ENCODE measurements at places on chromosomes 7 and 10.

- peak; percentile 8 for DNase-seq
These were observed 33.9 kb upstream of the SLC29A3 start for GRCh38 chr10:71285180-71285545.

GRCh38 chr7:94449151-94449725 lies 54.5 kb downstream of the COL1A2 start:
- no peak for DNase-seq

DNA sequence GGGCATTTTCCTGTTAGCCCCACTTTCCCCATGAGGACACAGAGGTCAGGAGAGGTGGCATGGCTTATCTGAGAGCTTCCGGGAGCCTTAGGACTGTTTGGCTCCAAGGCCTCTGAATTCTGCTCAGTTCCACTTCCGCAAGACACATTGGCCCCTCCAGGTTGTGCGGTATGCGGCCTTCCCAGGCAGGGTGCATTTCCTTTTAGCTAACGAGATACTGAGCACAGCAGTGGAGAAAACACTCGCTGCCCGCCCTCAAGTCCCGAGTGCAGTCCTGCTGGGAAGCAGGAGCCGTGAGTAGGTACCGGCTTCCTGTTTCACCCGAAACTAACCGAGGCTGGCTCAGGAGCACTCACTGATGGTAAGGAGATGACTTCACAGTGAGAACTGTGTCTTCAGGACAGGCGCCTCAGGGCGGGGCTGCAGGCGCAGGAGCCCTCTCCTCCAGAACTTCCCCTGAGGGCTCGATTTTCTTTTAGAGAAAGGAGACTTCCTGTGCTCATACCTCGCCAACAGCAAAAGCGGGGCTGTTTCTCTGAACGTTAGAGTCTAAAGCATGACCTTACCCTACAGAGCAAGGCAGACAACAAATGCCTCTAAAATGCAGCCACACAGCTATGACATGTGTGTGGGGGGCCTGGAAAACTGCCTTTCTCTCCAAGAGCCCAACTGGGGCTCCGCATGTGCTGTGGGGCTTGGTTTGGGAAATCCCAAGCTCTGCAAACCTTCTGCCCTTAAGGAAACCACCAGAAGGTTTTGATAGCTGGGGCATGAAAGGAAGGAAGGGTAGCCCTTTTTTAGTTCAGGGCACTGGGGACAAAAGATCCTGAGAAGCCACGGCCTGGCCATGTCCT lies 25.9 kb downstream of the RGS10 start:
- DNase-seq: peak; percentile 45

- DNase-seq: no peak
These were observed 114.0 kb downstream of the BMPER start for GRCh38 chr7:34019301-34019790.
